ENCODE measurements at places on chromosomes 6 and 20.
A peak's percentile ranks its signal among the peaks of the same experiment; 100 is the strongest.

- DNase-seq = no peak
Observed at GRCh38 chr6:139422105-139423036, 47.9 kb upstream of the CITED2 start.

GRCh38 chr6:68094070-68094469 is 541.0 kb upstream of the ADGRB3 start:
- no peak for DNase-seq

GRCh38 chr6:122681705-122682104 is 71.5 kb downstream of the PKIB start:
- DNase-seq = no peak

- DNase-seq = no peak
Observed at GRCh38 chr6:47187893-47188587, 121.7 kb downstream of the TNFRSF21 start.

- no peak for DNase-seq
Observed at GRCh38 chr20:57744206-57744605, 34.4 kb upstream of the PMEPA1 start.

- no peak for DNase-seq
Observed at GRCh38 chr6:149488815-149489214, 4.0 kb upstream of the ZC3H12D start.

DNA sequence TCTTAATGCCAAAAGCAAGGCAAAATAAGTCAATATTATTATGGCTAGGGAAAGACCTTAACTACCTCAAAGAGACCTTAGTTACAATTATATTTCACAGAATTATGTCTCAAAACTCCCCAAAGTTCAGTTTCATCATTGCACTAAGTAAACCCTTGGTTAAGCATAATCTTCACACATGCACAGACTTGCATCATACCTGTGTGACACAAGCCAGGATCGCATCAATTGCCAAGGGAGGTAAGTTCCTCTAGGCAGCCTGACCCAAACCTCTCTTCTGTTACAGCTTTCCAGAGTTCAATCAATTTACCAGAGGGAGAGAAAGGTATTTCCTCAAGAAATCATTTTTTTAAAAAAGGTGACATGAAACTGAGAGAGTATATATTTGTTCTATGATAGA is 31.9 kb upstream of the PRSS35 start:
- no peak for DNase-seq

- DNase-seq = no peak
Observed at GRCh38 chr6:110567957-110568696, 91.7 kb upstream of the SLC22A16 start.

DNA sequence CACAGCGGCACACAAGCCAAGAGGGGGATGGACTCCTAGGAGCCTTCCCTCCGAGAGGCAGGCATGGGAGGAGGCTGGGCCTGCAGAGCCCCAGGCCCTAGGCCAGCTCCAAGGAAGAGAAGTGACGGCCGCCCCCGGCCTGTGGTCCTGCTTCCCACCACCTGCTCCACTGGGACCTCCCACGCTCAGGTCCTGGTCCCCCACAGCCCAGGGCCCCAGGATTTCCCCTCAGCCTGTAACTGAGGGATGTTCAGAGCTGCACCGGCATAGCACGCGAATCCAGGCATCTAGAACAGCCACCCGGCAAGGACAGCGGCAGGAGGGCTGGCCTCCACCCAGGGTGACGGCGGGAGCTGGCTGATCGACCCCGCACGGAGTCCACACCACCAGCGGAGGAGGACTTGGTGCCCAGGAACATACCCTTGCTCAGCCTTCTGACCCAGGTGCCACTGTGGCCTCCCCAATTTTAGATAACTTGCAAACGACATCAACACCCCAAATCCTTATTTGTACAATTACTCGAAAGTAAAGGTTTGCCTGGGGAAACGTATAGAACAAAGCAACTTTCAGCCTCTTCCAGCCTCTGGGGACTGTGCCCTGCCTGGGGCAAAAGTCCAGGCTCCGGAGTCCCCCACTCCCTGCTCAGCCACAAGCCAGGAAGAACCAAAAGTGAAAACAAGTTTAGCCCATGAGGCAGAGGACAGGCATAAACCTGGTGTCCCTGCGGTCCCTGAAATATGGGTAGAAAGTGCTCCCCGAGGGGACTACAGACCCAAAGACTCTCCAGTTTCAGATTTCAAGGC is 3.5 kb downstream of the GATA5 start:
- no peak for DNase-seq

DNA sequence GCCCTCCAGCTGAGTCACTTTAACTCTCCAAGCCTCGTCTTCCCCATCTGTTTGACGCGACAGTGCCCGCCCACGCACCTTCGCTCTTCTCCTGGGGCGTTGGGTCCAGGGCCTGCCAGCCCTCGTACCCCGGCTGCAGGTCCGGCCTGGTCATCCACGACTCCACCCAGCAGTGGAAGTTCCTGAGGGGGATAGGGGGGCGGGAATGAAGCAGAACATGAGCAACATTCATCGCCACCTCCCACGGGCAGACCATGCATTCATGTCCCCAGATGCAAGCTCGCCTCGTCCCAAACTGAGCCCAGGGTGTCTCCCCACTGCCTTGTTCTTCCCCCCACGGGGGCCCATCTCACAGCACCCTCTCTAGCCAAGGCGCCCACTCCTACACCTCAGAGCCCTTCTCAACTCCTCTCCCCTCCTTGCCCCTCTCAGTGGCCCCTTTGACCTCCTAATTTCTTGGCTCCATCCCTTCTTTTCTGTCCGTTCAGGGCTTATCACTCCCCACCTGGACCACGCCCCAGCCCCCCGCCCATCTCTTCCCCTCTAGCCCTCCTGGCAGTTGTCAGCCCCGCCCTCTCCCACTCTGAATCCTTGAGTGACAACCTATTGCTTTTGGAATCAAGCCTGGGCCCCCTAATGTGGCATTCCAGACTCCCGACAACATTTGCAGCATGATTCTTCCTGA is 23.7 kb downstream of the TGM2 start:
- DNase-seq = no peak

- DNase-seq = no peak
Observed at GRCh38 chr6:50962213-50962759, 143.6 kb downstream of the TFAP2B start.

- no peak for DNase-seq
Observed at GRCh38 chr6:135233686-135234491, 52.8 kb downstream of the MYB start.

- DNase-seq = no peak
Observed at GRCh38 chr6:170106906-170107525, 183.9 kb downstream of the DLL1 start.

DNA sequence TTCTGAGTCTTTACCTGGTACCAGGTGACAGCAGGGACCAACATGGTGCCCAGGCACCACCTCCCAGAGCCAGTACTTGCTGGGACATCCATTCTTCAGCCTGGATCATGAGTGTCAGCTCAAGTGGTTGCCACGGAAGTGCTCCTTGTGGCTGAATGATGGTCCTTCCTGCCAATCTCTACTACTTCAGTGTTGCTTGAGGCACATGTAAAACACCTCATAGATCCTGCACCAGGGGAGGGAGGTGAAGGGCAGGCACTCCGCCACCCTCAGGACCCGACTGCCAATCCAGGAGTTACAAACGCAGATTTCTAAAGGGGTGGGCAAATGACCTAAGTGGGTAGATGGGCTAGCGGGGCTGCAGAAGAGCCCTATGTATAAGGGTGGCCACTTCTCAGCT is 226.0 kb downstream of the PREX1 start:
- no peak for DNase-seq

- DNase-seq = no peak
Observed at GRCh38 chr6:5438922-5439584, 177.7 kb downstream of the FARS2 start.

DNA sequence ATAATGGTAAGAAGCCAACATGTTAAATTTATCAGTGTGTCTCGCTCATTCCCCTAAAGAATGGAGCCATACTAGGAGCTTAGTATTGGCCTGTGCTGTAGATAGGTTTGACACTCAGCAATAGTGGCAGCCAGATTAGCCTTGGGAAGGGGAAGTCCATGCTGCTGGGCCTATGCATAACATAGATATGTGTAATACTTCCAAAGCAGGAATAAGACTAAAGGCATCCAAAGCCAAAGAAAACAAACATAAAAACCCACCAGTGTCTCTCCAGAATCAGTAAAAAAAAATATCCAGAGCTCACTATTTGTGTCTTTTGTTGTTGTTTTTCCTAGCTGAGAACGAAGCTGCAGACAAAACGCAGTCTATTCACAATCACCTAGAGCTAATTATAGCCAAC is 104.2 kb upstream of the STXBP5 start:
- no peak for DNase-seq

GRCh38 chr6:967701-968100 is 274.8 kb upstream of the EXOC2 start:
- no peak for DNase-seq

- no peak for DNase-seq
Observed at GRCh38 chr6:110703010-110703905, 112.0 kb downstream of the CDK19 start.

DNA sequence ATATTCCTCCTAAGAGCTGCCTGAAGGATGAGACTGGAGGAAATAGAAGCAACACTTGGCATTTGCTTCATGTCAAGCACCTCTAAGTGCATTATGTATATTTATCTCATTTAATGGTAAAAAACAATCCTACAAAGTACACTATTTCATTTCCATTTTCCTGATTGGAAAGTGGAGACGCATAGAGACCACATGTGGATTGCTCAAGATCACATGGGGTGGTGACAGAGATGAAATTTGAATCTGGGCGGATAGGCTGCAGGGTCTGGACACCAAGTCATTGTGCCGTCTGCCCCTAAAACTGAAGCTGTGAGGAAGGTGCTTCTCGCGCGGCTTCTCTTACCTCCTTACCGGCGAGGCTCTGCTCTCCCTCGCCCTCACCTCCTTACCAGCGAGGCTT is 30.3 kb downstream of the BANF2 start:
- no peak for DNase-seq

GRCh38 chr20:62843656-62844055 is 18.0 kb downstream of the TCFL5 start:
- no peak for DNase-seq

DNA sequence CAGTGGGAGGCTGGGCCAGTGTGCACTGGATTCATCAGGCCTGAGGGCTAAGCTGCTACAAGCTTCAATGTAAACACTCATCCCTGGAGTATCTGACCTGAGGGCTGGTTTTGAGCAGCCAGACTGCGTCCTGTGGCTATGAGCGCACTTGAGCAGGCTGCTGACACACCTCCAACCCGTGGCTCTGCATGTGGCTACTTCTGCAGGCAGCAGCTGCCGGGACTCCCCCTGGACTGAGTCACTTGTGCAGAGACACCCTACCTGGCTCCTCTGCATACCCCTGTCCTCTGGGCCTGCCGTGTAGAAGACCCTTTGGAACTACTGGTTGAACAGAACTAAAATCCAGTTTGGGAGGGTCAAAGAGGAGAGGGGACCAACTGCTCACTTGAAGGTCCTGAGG is 172.0 kb downstream of the SCP2D1 start:
- DNase-seq = no peak

GRCh38 chr20:40805592-40805991 is 116.6 kb upstream of the MAFB start:
- DNase-seq = no peak

GRCh38 chr6:20400456-20401204 is 1.0 kb upstream of the E2F3 start:
- DNase-seq = peak; percentile 10

DNA sequence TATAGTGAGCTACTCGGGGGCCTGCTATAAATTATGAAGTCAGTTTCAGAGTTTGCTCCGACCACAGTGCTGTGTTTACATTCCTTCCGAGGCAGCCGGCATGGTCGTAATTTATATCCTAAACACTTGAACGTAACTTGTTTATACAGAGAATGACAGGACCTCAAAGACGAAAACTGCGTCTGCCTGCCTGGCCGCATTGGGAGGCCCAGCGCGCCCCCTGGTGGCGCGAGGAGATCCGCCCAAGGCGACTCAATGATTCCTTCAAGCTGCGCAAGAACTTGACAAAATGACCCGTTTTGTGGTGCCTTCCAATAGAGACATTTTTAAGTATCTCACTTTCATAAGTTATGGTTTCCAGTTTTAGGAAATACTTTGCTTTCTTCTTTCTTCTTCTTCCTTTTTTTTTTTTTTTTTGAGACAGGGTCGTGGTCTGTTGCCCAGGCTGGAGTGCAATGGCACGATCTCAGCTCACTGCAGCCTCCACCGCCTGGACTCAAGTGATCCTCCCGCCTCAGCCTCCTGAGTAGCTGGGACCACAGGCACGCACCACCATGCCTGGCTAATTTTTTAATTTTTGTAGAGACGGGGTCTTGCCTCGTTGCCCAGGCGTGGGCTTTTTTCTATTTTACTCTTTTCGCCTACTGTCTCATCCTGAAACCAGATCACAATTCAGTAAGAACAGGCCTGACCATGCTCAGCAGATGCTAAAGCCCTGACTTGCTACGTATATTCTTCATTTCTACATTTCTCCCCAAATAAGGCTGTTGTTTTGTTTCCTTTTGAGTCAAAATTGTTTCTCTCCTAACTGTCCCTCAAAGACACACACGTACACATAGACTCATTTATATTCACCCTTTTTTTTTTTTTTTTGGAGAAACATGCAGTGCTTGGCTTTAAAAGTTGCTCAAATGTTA is 7.8 kb downstream of the FOXF2 start:
- peak; percentile 45 for DNase-seq

DNA sequence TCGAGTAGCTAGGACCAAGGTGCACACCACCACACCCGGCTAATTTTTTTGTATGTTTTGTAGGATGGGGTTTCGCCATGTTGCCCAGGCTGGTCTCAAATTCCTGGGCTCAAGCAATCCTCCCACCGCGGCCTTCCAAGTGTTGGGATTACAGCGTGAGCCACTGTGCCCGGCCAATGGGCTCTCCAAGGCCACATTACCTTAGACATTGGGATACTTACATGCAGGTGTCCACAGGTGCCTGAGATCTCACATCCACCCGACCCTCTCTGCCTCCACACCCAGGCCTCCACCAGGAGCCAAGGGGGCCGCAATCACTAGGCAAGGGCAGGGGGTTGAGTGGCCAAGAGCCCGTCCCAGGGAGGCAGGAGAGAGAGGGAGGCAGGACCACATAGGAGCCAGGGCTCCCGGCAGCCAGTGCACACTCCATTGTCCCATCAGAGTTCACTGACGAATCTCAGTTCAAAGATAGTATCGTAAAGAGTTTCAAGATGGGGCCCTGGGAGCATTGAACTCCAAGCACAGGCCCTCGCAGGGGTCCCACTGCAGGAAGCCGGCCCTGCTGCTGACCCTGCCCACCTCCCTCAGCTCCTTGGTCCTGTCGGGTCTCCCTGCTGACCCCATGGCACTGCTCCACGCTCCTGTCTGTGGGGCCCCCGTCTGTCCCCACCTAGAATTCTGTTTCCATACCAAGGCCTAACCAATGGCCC is 55.3 kb downstream of the SSR1 start:
- no peak for DNase-seq

GRCh38 chr6:112464901-112465665 is 118.0 kb downstream of the RFPL4B start:
- no peak for DNase-seq

DNA sequence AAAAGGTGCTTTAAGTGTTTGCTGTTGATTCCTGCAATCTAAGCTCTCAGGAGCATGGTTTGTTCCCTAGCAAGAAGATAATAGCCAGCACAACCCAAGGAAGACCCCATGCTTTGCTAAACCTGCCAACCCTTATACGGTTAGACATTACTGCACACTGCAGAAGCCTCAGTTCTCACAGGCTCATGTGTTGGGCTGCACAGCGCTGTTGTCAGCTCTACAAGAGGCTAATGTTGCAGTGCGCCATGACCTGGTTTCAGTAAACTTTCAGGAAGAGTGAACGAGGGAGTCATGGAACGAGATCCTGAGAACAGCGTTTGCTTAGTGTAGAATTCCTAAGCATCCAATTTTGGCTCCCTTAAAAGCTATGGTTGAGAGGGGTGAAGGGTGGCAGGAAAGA is 218.5 kb downstream of the ARHGAP18 start:
- no peak for DNase-seq

- DNase-seq = no peak
Observed at GRCh38 chr20:16017656-16018055, 555.6 kb downstream of the KIF16B start.

- DNase-seq = no peak
Observed at GRCh38 chr6:147392917-147393625, 115.4 kb upstream of the SAMD5 start.
